Stimulated activated CD8-positive, alpha-beta memory T cell treated with anti-CD3 and anti-CD28 coated beads, Interleukin-7, amount 100 ng/mL, for 4 hours (primary cell): ENCODE measurements at places on chromosomes 3 and 15.

GRCh38 chr3:119681279-119681678, 4.1 kb upstream of the COX17 start:
- no peak for DNase-seq

DNA sequence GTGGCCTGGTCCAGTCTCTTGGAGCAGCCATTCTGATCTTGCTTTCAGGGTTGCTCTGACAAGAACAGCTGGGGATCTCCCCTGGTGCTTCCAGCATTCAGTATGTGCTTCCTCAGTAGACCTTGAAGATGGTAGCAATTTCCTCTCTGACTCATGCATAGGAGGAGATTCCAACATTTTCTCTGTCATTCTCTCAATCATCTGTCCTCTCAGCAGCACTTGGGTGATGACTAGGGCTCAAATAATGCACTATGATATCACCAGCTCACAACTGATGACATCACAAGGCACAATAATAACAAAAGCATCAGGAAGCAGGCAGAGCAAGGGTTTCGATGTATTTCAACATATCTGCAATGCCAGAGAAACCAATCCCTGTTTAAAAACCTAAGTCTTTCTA, 52.7 kb downstream of the NFKBIZ start:
- no peak for DNase-seq

GRCh38 chr3:188106006-188106405, 48.0 kb upstream of the LPP start:
- no peak for DNase-seq

- no peak for DNase-seq
Observed at GRCh38 chr3:157128771-157129681, 30.9 kb downstream of the CCNL1 start.

DNA sequence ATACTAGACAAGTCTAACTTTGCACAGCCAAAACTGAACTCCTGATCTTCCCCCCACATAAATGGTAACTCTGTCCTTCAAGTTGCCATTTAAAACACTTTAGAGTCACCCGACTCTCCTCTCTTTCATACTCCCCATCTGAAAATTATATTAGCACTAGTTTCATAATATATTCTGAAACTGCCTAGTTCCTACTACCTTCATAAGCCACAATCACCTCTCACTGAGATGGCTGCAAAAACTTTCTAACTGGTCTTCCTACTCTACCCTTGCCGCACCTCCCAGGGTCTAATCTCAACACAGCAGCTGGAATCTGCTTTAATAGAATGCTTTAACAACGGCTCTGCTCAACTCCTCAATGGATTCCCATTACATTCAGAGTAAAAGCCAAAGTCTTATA, 55.0 kb downstream of the GLB1 start:
- DNase-seq: no peak

DNA sequence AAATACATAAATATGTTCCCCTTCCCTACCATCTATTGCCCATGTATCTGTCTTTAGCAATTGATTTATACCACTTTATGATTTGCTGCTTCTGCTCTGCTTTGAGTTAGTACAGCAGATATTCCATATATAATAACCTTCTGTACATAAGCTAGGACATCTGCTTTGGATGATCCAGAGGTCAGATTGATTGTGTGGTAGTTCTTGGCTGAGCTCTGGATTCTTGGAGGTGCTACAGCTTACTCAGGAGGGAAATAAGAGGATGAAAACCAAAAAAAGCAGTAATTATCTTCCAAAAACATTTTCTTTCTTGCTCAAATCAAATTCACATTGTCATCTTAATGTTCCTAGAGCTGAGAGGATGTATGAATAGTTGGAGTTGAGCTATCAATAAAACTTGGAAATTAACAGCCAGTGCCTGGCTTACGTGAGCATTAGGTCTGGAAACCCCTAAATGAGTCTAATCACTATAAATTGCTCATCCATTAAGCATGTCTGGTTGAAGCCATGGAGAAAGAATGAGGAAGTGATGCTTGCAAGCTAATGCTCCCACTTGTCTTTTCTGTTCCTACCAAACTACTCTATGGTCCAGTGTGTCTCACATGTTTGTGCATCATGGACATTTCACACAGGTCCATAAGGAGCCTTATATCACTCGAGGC, 36.3 kb upstream of the TMEM42 start:
- no peak for DNase-seq

DNA sequence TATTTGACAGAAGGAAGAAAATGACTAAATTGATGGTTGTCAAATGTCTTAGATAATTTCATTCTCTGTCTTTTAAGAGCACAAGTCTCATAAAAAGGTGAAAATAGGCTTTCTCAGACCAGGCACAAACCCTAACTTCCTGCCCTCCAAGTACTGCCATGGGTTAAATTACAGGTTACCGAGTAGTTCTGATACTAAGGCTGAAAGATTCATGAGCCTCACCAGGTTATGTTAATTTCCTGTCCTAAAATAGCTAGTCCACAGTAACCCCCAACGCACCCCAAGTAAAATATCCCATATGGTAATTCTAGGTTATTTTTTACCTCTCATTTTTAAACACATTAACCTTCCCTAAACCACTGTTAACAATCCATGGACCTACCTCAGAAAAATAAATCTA, 42.0 kb downstream of the GSK3B start:
- DNase-seq: no peak

DNA sequence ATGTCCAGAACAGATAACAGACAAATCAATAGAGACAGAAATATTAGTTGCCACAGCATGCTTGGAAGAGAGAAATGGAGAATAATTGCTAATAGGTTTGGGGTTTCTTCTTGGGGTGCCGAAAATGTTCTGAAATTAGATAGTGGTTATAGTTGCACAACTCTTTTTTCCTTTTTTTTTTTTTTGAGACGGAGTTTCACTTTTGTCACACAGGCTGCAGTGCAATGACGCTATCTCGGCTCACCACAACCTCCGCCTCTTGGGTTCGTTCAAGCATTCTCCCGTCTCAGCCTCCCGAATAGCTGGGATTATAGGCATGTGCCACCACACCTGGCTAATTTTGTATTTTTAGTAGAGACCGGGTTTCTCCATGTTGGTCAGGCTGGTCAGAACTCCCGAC, 163.3 kb downstream of the PLCH1 start:
- no peak for DNase-seq

DNA sequence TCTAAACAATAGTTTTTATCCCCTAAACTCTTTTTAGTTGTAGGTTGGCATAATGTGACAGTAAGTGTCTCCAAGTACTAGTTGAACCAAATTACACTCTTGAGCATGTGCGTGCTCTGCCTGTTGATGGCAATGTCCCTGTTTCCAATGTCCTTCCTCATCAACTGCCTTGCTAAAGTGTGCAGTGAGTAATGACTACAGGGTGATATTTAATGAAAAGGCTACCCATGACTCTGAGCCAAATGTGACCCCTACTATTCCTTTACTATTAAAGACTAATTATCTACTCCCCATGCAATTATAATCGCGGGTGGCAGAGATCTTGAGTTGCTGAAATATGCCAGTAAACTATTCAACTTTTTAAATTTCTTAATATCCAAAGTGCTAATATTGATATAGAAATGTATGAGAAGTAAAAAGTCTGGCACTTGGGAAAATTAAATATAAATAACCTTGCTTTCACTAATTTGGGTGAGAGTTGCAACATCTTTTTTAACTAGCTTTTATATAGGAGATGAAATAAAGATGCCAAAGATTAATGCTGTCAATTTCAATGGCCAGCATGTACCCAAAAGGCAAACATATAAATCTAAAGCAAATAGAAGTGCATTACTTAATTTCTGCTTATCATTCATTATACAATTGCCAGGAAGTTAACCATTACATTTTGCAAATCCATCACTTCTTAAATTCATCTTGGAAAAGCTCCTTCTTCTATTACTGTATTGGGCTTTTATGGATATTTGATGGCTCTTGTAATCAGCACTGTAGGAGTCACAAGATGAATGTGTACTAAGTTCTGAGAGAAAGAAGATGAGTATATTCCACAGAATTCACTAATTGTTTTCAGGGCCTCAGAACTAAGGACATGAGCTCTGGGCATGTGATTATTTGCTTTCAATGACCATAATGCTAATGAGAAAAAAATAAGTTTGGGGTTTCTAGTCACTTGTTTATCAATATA, 518.2 kb upstream of the NAALADL2 start:
- no peak for DNase-seq

GRCh38 chr3:178522200-178523052, 13.8 kb upstream of the KCNMB2 start:
- DNase-seq: no peak

- no peak for DNase-seq
Observed at GRCh38 chr15:79990997-79991334, 20.0 kb upstream of the BCL2A1 start.

DNA sequence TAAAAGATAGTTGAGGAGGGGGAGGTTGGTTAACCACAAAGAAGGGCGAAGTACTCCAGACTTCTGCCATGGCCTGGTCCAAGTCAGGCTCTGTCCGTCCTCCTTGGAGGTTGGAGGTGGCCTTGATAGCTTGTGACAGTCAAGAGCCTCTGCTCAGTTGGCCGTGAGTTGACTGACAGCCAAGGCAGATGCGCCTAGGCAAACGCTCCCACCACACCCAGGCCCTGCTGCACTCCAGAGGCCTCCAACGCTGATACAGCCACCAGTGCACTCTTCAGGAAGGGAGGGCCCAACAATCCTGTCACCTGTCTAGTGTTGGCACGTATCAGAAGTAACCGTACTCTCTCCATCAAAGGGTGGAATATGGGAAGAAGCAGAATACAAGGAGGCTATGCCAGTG, 9.3 kb downstream of the RBPMS2 start:
- DNase-seq: no peak

DNA sequence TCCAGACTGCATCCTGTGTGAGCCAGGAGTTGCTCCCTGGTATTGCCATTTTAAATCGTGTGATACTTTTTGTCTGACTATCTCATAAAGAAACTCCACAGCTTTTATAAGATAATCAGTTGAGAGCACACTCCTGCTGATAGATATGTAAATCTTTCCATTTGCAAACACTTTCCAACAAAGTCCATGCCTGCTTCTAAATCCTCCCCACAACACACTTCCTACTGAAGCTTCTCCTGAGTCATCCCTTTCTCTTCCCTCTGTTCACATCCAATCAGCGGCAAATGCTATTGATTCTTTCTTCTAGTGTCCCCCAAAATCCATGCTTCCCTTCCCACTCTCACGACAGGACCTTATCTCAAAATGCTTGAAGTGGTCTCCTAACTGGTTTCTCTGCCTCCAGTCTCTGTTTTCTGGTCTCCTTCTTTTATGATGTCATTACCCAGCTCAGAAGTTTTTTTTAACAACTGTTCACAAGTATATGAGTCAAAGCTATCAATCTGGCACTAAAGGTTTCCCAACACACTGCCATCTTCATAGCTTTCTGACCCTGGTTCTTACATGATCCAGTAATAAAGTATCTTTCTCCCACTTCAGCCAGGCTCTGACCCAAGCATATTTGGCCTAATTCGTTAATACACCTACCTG, 4.5 kb upstream of the WWTR1 start:
- no peak for DNase-seq

DNA sequence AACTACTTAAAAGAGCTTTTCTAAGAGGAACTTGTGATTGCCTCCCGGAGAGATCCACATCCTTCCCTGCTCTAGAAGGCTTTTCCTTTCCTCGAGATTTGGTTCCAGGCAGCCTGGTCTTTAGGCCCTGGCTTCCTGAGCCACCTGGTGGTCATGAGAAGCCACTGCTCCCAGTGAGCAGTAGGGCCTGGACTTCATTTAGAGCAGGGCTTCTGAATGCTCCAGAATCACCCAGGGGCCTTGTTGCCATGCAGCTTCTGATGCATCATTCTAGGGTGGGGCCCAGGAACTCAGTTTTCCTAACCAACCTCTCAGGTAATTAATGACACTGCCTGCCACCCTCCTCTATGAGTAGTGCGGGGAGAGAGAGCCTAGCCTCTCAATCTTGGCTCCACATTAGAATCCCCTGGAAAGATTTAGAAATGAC, 29.6 kb downstream of the PSMD6 start:
- peak; percentile 23 for DNase-seq

- DNase-seq: no peak
Observed at GRCh38 chr3:30904996-30905395, 10.5 kb upstream of the GADL1 start.

- DNase-seq: no peak
Observed at GRCh38 chr3:49659756-49660155, 14.4 kb upstream of the APEH start.

DNA sequence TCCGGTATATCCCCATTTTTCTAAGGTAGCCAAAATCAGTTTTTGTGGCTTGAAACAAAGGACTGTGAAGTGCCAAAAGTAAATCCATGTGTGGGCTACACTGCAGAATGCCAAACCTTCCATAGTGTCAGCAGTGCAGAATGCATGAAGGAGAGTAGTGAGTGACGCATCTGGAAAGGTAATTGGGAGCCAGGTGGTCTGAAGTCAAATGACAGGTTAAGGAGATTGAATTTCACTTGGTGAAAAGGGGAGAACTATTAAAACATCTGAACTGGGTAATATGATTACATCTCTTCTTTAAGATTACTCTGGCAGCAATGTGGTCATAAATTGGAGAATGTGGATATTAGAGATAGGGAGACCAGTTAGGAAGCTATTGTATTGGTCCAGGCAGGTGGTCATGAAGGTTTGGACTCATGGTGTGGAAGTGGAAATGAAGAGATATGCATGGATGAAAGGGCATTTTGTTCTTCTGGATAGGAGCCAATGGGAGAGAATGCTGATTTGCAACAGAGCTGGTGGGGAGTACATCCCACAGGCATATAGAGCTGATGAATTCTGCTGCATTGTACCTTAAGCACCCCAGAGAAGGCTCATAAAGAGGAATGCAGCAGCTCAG, 118.2 kb downstream of the ECT2 start:
- no peak for DNase-seq

DNA sequence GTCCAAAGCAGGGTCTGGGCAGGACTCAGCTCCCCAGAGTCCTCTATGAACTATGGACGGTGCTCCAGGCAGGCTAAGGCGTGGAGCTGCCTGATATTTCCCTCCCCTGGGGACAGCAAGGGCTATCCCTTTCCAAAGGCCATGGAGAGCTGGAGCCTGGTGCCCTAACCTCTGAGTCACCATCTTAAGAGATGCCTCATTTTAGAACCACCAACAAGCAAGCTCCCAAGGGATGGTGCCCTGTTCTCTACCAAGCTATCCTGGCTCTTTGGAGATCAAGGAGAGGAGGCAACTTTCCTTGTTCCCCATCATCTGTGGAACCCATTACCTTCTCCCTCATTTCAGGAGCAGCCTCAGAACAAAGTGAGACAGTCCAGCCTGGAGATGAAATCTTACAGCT, 15.7 kb downstream of the STARD5 start:
- no peak for DNase-seq

GRCh38 chr3:114327665-114328064, 33.8 kb downstream of the TIGIT start:
- DNase-seq: no peak

DNA sequence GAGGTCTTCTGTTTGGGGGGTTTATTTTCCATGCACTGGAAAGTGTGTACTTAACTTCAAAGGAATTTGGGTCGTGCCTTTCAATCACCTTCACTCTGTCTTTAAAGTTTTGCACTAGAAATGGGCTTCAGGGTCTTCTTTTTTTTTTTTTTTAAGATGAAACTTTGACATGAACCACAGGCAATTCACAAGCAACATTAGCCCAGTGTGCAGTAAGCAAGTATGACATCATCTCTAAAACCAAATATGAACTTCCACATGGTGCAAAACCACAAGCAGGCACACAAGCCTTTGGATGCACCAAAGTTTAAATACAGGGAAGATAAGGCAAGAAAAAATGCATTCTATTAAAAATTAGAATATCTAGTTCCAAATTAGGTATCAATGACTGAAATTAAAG, 381.9 kb downstream of the ERC2 start:
- no peak for DNase-seq

- DNase-seq: no peak
Observed at GRCh38 chr15:24269166-24269571, 406.4 kb upstream of the NPAP1 start.

GRCh38 chr3:125194061-125194848, 18.3 kb downstream of the SLC12A8 start:
- no peak for DNase-seq

GRCh38 chr15:52008698-52009434, 10.2 kb upstream of the MAPK6 start:
- DNase-seq: no peak
